Stimulated activated CD4-positive, alpha-beta T cell treated with anti-CD3 and anti-CD28 coated beads, Interleukin-15, amount 100 ng/mL, for 1 hour (primary cell): ENCODE measurements at places on chromosomes 2 and 18.

DNA sequence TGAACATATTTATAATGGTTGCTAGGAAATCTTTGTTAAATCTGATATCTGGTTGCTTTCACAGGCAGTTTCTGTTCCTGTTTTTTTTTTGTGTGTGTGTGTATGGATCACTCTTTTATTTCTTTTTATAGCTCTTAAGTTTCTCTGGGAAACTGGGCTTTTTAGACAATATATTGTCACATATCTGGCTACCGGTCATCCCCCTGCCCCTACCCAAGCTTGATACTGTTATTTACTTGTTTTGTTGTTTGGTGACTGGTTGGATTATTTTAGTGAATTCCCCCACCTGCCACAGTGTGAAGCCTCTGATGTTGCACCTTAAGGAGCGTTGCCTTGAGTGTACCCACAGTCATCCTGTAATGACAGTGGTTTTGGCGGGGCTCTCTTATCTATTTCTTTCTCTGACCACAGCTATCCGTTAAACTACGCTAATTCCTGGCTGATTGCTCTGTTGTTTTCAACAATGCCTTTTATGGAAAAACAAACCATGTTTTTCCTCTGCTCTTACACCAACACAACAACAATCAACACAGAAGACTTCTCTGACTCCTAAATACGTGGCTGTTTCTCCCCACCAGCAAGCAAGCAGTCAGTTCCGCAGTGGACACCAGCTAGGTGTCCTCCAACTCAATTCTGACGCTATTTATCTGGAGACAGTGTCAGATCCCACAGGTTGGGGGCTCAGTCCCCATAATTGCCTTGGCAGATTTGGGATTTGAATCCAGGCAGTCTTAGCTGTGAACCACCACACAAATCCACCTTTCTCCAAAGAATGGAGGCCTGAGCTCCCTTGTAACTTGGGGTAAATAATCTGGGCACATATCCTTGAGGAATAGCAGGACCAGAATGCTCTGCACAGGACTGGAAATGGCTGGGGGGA, 10.9 kb downstream of the GNLY start:
- no peak for DNase-seq

DNA sequence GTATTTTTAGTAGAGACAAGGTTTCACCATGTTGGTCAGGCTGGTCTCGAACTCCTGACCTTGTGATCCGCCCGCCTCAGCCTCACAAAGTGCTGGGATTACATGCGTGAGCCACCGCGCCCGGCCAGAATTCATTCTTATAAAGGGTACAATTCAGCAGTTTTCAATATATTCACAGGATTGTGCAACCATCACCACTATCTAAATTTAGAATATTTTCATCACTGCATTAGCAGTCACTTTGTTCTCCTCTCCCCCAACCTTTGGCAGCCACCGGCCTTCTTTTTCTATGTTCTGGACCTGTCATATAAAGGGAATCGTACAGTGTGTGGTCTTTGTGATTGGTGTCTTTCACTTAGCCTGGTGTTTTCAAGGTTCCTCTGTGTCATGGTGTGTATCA, 40.7 kb downstream of the TCF7L1 start:
- no peak for DNase-seq

- no peak for DNase-seq
These were observed 64.7 kb downstream of the STK39 start for GRCh38 chr2:168182550-168183249.

DNA sequence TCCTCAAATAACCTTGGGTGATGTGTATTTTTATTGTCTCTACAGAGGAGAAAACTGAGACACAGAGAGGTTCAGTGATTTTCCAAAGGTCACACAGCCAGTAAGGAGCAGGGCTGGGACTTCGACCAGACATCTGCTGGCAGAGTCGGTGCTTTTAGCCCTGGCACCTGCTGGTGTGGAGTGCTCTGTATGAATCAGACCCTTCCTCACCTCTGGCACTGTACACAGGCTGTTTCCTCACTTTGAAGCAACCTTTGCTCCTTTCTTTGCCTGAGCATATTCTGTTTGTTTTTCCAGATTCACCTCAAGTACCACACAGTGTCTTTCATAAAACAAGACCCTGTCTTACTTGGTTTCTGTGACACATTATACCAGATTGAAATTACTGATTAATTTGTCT, 107.9 kb downstream of the DPP10 start:
- no peak for DNase-seq

DNA sequence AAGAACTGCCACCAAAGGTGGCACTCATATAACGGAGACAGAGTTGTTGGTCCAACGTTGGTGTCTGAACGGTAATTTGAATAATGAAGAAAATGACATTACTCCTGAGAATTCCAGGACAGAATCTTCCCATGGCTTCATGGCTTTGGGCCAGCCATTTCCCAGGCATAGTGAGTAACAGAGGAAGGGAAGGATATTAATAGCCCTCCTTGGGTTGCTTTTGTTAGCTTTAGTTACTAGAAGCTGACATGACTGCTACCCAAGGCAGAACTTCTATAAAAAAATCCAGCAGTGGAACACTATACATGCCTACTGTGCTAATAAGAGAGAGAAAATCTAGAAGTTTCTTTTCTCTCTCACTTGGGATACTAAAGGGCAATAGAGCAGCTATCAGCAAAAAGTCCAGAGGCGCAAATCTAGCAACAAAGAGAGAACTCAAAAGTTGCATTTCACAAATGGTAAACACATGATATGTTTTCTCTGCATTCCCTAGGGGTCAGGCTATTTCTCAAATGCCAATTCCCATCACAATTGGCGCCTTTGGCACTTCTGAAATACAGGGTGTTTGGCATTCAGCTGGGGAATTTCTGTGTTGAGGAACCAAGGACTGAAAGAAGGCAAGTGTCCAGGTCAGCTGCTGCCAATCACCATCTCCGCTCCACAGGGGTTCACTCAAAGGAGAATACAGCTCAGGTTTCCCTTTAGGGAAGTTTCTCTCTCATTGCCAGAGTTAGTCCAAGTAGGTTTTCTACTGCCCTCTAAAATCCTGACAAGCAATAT, 160.8 kb upstream of the KYNU start:
- no peak for DNase-seq

DNA sequence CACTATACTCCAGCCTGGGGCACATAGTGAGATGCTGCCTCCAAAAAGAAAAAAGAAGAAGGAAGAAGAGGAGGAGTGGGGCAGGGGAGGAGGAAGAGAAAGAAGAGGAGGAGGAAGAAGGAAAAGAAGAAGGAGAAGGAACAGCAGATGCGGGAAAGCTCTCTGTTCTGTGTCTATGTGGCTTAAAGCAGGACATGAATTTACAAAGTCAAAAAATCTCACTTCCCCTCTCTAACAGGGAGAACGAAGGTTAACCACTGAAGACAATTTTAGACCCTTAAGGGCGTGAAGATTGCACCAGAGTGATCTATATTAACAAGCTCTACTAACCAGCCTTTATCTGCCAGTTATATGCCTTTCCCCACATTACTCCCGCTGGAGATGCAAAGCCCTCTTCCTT, 258.9 kb downstream of the METTL4 start:
- DNase-seq = no peak

- DNase-seq = no peak
These were observed 26.4 kb downstream of the CTDP1 start for GRCh38 chr18:79706006-79706405.

DNA sequence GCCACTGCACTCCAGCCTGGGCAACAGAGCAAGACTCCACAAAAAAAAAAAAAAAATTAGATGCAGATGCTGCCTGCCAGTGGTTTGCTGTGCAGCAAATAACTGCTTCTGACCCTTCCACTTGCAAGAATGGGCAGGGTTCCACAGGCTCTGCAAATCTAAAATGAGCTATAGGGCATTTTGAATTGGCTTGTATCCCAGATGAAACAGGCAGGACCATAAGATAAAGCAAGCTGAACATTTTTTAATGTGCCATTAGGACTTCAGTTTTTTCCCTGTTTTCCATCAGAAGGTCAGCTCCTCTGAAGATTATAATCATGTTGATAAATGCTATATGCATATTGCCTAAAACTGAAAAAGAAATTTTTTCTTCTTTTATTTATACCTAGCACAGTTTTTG, 15.7 kb upstream of the FZD7 start:
- DNase-seq = no peak

DNA sequence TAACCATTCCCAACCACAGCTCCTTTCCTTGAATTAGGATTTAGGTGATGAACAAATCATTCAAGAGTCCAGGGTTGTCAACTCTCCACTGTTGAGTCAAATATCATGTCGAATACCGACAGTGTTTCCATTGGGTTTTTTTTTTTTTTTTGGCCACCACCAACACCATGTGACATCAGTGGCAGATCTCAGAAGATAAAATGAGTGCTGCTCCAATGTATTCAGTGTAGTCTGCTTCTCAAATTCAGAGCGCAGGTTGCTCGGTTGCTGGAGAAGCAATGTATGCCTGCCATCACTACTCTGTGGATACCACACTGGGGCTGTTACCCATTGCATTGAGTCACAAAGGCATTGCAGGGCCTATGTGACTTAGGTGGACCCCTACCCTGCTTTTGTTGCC, 10.8 kb upstream of the ATL2 start:
- DNase-seq = no peak

- DNase-seq = no peak
These were observed 12.3 kb downstream of the TOGARAM2 start for GRCh38 chr2:28993206-28993960.

DNA sequence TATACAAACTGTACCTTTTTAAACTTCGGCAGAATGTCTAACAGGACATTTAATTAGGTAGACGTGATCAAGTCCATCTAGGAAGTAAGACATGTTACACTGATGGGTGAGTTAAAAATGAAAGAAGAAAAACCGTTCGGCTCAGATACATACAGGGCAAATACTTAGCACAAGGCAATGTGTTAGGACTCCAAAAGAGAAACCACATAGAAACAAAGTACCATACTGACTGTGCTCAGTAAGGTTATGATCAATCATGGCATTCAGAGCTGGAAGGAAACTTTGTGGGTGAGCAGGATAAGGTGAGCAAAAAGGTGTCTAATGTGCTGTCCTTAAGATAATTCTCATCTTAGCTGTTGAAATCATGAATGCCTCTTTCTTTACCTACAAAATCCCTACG, 211.9 kb downstream of the STK39 start:
- no peak for DNase-seq

DNA sequence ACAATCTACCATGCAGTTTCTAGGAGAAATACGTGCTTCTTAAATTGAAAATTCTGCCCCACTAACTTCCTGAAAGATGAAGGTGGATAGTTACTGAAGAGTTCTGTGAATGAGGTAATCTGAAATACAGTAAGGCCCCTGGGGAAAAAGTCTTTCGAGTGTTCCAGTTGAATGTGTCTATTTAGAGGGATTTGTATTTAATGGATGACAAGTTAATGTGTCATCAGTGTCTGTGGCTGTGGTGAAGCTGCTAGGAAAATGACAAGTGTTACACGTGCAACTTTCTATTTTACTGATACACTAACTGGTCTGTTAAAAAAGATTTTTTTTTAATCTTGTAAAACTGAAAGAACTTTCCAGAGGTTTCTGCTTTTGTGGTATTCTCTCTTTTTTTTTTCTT, 384.6 kb downstream of the STK39 start:
- no peak for DNase-seq

- DNase-seq = no peak
These were observed 5.7 kb downstream of the SMC6 start for GRCh38 chr2:17747684-17748452.

GRCh38 chr18:13112982-13113381, 105.6 kb upstream of the LDLRAD4 start:
- DNase-seq = no peak

- no peak for DNase-seq
These were observed 176.7 kb downstream of the MTX2 start for GRCh38 chr2:176445956-176446355.

DNA sequence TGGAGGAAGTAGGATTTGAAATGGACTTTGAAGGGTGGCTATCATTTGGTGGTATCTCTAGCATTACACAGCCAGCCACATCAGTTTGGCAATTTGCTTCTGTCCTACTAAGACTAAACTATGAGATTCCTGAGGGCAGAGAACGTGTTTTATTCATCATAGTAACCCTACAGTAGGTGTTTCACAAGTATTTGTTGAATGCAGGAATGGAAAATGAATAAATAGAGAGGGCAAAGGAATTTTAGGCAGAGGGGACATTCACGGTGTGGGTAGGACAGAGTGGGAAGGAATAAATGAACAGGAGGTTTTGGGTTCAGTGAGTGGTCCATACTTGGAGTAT, 15.7 kb upstream of the GPR39 start:
- DNase-seq = no peak

- DNase-seq = no peak
These were observed 1802.7 kb downstream of the SUCLG1 start for GRCh38 chr2:82656420-82656819.

- DNase-seq = no peak
These were observed 29.5 kb downstream of the KIAA2012 start for GRCh38 chr2:202102425-202103000.
